ENCODE measurements at places on chromosomes 16 and 17.

DNA sequence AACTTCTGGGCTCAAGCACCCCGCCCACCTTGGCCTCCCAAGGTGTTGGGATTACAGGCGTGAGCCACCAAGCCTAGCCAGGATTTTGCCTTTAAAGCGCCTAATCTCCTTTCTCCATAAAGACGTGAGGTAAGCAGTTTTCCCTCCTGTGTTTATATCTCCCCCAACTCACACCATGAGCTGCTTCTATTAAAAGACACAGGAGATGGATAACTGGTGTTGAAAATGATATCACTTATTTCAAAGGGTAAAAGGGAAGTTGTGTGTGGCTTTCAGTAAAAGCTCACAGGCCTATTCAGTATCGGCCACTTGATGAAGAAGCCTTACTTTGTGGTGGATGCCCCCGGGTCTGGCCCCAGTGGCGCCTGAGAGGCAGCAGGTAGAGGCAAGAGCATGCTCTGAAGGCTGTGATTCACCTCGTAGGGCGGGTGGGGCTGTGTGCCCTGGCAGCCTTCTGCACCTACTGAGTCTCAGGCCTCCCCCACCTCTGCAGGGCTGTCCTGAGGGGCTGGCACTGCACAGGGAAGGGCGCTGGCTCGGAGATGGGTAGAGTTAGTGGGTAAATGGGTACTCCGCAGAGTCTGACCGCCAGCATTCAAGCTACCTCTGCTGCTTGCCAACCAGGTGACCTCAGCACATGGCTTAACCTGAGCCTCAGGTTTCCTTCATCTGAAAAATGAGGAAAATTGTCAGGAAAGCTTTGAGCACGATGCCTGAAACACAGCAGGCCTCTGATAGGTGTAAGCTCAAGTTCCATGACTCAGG lies 146.8 kb downstream of the CLEC16A start:
- H3K4me3 ChIP-seq, result no peak overlapping the region
- no peaks in the 10 kb centered on the region for H3K36me3 ChIP-seq
- no peak overlapping the region for H3K27ac ChIP-seq

GRCh38 chr17:76582660-76583059 lies 3.0 kb downstream of the ST6GALNAC2 start:
- peak overlapping the region; percentile 65 for H3K27ac ChIP-seq
- H3K4me1 ChIP-seq, result no peaks in the 10 kb centered on the region
- peaks cover 5% of the 10 kb centered on the region for H3K27me3 ChIP-seq
- peak; percentile 50 for DNase-seq
- H3K36me3 ChIP-seq, result no peaks in the 10 kb centered on the region

DNA sequence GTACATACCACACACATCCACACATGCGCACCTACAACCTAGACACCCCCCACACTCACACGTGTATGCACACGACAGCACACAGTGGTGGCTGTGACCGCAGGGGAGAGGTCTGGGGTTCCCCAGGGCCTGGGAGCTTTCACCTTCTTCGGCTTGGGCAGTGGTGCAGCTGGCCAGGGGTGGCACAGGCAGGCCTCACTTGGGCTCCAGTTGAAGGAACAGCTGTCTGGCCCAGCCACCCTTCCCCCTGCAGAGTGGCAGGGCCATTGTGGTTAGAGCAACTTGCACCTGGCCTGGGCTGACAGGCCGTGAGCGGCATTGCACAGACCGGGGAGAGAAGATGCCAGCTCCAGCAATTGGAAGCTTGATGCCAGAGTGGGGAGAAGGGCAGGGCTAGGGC lies 114.5 kb upstream of the GSE1 start:
- no peak overlapping the region for H3K4me3 ChIP-seq
- no peaks in the 10 kb centered on the region for H3K4me1 ChIP-seq
- no peak overlapping the region for H3K27ac ChIP-seq
- no peaks in the 10 kb centered on the region for H3K36me3 ChIP-seq

DNA sequence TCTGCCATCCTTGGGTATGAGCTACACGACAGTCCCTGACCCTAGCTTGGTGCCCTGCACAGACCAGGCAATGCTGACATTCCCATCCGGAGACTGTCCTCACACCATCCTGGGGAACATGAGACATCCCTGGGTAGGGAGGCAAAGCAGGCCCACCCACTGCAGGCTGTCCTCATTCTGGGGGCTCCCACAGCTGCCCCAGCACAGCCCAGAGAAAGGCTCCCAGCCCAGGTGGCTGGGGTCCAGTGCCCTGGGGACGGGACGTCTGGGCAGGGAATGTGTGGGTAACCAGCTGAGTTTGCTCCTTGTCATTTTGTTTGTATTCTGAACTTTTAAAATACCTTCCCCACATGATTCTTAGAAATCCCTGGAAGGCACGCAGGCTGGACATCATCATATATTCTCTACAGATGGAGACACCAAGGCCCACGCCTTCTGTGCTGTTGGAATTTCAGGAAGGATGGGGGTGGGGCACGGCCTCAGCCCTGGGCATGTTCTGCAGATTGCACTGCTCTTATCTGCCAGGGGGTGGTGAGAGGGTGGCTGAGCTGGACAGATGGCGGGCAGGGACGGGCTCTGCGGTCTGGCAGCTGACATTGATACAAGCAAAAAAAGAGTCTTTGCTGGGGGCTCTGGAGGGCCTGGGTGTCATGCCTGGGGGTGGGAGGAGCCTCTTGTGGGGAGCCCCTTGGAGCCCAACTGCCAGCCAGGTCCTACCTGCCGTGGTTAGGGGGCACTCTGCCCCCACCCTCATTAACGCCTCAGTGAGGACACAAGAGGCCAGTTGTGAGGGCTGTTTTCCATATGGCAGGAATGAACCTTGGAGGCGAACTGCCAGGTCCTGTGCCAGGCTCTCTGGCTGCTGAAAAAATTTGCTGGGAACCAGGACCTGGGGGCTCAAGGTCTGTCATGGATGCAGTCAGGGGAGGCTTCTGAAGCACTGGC lies 28.4 kb downstream of the LRRC75A start:
- H3K27ac ChIP-seq, result no peak overlapping the region
- H3K36me3 ChIP-seq, result no peaks in the 10 kb centered on the region
- no peak for DNase-seq
- H3K4me3 ChIP-seq, result no peak overlapping the region

DNA sequence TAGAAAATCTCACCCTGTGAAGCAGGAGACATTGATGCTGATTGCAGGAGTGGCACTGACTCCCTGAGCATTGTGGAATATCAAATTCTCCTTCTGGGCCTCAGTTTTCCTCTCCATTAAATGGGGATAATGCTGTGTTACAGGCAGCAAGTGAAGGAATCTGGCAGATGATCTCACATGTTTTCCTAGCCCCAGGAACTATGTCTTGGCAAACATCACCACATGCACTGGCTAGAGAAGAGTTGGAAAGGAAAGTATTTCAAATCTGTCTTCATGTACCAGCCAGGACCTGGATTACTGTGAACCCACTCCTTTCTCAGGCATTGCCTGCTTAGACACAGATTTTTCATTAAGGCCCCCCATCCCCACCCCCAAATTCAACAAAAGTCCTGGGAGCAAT lies 13.6 kb upstream of the CCL8 start:
- no peaks in the 10 kb centered on the region for H3K27me3 ChIP-seq
- H3K36me3 ChIP-seq, result no peaks in the 10 kb centered on the region
- no peak overlapping the region for H3K4me3 ChIP-seq
- no peak overlapping the region for H3K27ac ChIP-seq

GRCh38 chr17:56679777-56680422 lies 86.4 kb downstream of the NOG start:
- H3K4me3 ChIP-seq, result no peak overlapping the region
- H3K36me3 ChIP-seq, result no peaks in the 10 kb centered on the region
- DNase-seq, result no peak
- no peak overlapping the region for H3K27ac ChIP-seq
- no peaks in the 10 kb centered on the region for H3K4me1 ChIP-seq

DNA sequence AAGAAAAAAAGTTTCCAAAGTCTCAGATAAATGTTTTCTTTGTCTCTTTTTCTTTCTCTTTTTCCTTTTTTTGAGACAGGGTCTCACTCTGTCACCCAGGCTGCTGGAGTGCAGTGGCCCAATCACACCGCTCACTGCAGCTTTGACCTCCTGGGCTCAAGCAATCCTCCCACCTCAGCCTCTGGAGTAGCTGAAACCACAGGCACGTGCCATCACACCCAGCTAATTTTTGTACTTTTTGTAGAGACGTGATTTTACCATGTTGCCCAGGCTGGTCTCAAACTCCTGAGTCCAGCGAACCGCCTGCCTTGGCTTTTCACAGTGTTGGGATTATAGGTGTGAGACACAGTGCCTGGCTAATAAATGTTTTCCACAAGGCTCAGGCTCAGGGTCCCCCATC lies 53.3 kb upstream of the KSR1 start:
- DNase-seq, result no peak
- no peak overlapping the region for H3K27ac ChIP-seq

DNA sequence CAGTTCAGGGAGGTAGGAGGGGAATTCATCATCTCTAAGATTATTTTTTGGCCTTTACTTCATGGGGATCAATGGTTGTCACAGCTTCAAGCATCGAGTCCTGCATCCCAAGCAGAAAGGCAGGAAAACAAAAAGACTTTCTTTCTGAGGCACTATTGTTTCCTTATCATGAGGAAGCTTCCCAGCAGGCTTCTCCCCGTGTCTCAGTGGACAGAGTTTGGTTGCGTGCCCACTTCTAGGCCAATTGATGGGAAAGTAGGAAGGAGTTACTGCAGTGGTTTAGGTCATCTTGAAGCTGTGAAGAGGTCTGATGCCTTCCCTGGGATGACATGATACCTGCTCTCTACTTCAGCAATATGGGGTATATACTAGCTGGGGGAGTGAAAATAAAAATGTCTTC lies 175.3 kb upstream of the CDH13 start:
- no peaks in the 10 kb centered on the region for H3K36me3 ChIP-seq
- no peak for DNase-seq
- H3K27ac ChIP-seq, result no peak overlapping the region
- H3K4me3 ChIP-seq, result no peak overlapping the region

DNA sequence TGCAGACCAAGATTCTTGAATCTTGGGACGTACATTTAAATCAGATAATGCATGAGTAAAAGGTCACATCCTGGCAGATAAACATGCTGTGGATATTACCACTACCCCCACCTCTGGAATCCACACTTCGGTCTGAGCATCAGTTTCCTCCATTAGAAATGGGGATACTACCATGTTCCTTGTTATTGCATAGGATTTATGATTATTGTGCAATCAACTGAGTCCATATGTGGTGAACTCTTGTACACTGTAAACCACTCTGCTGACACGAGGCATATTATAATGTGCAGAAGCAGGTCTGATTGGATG lies 108.7 kb downstream of the VAT1L start:
- no peak overlapping the region for H3K27ac ChIP-seq
- H3K36me3 ChIP-seq, result no peaks in the 10 kb centered on the region
- peaks cover 6% of the 10 kb centered on the region for H3K27me3 ChIP-seq
- no peak overlapping the region for H3K4me3 ChIP-seq
- H3K4me1 ChIP-seq, result no peaks in the 10 kb centered on the region

GRCh38 chr17:42431758-42432161 lies 8.7 kb upstream of the CAVIN1 start:
- DNase-seq, result no peak
- no peaks in the 10 kb centered on the region for H3K36me3 ChIP-seq
- H3K27ac ChIP-seq, result peak overlapping the region; percentile 65
- peaks cover 4% of the 10 kb centered on the region for H3K4me1 ChIP-seq

GRCh38 chr17:83199500-83200201 lies 120.2 kb downstream of the METRNL start:
- H3K27ac ChIP-seq, result peak overlapping the region; percentile 74
- DNase-seq, result peak; percentile 43
- H3K4me1 ChIP-seq, result peaks cover 18% of the 10 kb centered on the region
- no peaks in the 10 kb centered on the region for H3K27me3 ChIP-seq

GRCh38 chr17:28989028-28989427 lies 16.8 kb downstream of the SEZ6 start:
- H3K36me3 ChIP-seq, result no peaks in the 10 kb centered on the region
- DNase-seq, result no peak
- H3K4me1 ChIP-seq, result no peaks in the 10 kb centered on the region
- H3K4me3 ChIP-seq, result no peak overlapping the region
- H3K27me3 ChIP-seq, result peaks cover 13% of the 10 kb centered on the region

DNA sequence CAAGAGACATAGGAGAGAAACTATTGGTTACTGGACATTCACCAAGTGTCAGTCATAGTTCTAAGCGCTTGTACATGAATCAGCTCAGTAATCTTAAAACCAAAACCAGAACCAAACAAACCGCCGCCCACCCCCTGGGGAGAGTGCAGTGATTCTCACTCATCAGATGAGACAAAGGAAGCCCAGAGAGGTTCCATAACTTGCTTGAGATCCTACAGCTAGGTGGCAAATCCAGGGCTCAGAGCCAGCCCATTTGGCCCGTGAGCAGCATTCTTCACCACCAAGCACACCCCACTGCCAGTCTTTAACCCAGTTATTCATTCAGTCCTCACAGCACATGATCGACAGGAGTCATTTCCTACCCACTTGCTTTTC lies 37.2 kb upstream of the RGS9 start:
- DNase-seq, result peak; percentile 45
- peaks cover 5% of the 10 kb centered on the region for H3K4me1 ChIP-seq
- H3K4me3 ChIP-seq, result peak overlapping the region; percentile 74
- H3K36me3 ChIP-seq, result no peaks in the 10 kb centered on the region
- no peaks in the 10 kb centered on the region for H3K27me3 ChIP-seq

- no peaks in the 10 kb centered on the region for H3K36me3 ChIP-seq
- peak overlapping the region; percentile 45 for H3K27ac ChIP-seq
- no peaks in the 10 kb centered on the region for H3K4me1 ChIP-seq
- peak overlapping the region; percentile 5 for H3K4me3 ChIP-seq
- DNase-seq, result no peak
Observed at GRCh38 chr17:64449545-64449944, 630 bp downstream of the MILR1 start.

- H3K4me1 ChIP-seq, result no peaks in the 10 kb centered on the region
- no peak overlapping the region for H3K27ac ChIP-seq
- no peak overlapping the region for H3K4me3 ChIP-seq
- no peaks in the 10 kb centered on the region for H3K27me3 ChIP-seq
Observed at GRCh38 chr16:4138713-4139112, 22.5 kb upstream of the ADCY9 start.

DNA sequence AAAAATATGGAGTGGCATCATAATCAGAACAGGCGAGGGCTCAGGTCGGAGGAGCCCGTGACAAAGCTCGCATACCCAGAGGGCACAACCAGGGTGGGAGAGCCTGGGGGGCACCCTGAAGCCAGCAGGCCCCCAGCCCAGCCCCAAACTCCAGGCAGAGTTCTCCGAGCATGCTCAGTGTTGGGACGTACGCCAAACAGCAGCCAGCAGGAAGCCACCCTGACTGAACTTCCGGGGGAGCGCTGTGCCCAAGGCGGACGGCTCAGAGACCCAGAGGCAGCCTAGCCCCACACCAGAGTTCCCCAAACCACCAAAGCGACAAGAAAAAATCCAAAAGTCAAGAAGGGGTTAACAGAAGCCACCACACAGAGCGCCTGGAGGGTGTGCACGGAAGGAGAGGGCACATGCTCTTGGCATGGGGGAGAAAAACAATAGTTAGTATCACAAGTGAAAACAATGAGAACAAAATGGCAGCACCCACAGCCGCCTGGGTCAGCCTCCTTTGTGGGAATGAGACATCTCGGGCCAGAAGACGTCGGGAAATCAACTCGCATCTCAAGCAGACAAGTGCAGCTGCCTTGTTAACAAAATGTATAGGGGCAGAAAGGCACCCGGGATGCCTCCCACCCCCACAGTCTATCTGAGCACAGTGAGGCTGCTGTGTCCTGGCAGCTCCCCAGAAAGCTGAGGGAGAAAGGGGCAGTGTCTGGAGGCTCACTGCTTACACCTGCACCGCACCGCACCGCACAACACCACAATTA lies 11.9 kb downstream of the EXOC7 start:
- no peaks in the 10 kb centered on the region for H3K4me1 ChIP-seq
- H3K27me3 ChIP-seq, result no peaks in the 10 kb centered on the region
- H3K4me3 ChIP-seq, result no peak overlapping the region
- peak overlapping the region; percentile 64 for H3K27ac ChIP-seq
- H3K36me3 ChIP-seq, result no peaks in the 10 kb centered on the region
